ENCODE measurements at places on chromosomes 1 and 21.

DNA sequence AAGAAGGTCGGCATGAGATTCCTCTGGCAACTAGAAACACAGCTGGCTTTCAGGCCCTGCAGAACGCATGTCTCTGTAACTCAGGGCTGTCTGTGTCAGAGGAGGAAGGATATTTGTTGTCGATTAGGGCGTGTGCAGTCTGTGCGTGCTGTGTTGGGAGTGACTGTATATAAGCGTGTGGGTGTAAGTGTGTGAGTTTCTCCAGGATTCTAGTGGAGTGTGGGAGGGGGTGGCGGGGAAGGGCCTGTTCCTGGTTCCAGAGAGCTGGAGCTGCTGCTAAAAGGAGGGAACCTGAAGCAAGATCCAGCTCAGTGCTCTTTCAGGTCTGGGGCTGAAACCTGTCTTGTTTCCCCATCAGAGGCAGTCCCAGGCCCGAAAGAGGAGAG, 74.3 kb downstream of the SLC16A1 start:
- DNase-seq = no peak

DNA sequence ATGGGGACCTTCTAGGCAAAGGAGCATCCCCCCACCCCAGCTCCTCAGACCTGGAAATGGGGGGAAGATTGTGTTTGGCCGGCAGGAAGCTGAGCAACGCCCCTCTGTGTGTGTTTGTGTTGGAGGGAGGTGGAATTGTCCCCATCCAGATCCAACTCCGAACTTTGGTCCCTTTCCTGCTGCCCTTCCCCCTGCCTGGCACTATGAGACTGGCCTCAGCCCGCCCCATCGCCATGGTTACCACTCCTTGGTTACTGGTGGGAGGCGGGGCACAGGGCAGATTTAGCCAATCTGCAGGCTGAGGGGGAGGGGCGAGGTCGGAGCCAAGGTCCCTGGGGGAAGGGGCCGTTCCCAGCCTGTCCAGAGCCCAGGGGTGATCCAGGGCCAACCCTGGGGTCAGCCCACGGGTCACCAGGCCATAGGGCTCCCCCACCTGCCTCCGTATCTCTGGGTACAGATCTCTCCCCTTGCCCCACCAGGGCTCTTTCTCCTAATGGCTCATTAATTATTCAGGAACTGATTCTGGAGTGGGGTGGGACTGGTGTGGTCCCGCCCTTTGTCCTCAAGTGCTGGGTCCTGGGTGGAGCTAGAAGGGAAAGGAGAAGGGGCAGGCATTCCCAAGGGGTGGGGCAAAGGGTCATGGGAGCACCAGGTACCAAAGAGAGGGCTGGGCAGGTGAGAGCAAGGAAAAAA, 15.2 kb downstream of the PTPRF start:
- DNase-seq = no peak

- DNase-seq = no peak
Measured at GRCh38 chr1:171258943-171259342, 10.6 kb downstream of the FMO1 start.

DNA sequence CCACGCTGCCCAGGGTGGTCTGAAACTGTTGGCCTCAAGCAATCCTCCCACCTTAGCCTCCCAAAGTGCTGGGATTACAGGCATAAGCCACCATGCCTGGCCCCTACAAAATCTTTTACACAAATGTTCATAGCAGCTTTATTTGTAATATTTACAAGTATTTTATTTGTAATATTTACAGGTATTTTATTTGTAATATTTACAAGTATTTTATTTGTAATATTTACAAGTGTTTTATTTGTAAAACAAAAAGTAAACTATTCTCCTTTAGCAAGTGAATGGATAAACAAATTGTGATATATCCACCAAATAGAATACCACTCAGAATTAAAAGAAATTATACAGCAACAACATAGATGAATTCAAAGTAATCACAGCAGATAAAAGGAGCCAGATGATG, 11.4 kb upstream of the FNBP1L start:
- no peak for DNase-seq

- no peak for DNase-seq
Measured at GRCh38 chr1:30637183-30637980, 86.0 kb downstream of the MATN1 start.

- DNase-seq = no peak
Measured at GRCh38 chr1:12608311-12608957, 9.6 kb downstream of the DHRS3 start.

GRCh38 chr1:5393603-5394002, 598.6 kb downstream of the NPHP4 start:
- no peak for DNase-seq

- DNase-seq = no peak
Measured at GRCh38 chr1:27809883-27810282, 20.7 kb upstream of the PPP1R8 start.

DNA sequence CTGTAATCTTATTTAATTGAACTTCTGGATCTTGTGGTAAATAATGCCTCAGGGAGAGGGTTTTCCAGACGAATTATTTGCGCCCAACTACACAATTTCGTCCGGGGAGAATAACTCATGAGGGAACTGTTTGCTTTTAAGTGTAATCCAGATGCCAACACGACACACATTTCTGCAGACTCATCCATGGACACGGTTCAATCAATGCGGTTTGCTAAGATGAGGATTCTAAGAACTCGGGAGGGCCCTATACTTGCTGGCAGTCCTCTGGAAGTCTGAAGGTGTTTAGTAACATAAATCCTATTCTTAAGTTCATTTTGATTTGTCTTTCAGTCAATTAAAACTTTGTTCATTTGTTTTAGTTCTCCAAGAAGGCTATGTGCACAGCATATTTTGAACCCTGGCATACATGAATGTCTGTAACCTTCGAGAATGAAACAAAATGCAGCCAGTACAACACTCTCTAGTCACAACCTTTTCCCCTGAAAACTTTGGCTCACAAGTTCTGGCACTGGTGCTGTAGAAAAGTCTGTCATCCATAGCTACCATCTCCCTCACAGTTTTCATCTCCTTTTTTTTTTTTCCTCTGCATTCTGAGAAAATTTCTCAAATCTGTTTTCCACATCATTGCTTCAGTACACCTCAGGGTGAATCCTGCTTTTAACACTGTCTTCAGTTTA, 38.8 kb downstream of the DIPK1A start:
- no peak for DNase-seq

DNA sequence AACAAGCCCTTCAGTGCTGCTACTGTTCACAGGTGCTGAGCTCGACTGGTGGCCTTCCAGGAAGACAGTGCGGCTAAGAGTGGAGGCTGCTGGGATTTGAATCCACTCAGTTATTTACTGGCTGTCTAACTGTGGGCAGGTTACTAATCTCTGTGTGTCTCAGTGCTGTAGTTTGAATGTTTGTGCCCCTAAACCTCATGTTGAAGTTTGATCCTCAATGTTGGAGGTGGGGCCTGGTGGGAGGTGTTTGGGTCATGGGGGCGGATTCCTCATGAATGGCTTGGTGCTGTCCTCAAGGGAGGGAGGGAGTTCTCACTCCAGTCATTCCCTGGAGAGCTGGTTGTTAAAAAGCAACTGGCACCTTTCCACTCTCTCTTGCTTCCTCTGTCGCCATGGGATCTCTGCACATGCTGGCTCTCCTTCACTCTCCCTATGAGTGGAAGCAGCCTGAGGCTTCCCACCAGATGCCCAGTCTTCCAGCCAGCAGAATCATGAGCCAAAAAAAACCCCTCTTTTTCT, 334.8 kb downstream of the RPS6KC1 start:
- DNase-seq = no peak

DNA sequence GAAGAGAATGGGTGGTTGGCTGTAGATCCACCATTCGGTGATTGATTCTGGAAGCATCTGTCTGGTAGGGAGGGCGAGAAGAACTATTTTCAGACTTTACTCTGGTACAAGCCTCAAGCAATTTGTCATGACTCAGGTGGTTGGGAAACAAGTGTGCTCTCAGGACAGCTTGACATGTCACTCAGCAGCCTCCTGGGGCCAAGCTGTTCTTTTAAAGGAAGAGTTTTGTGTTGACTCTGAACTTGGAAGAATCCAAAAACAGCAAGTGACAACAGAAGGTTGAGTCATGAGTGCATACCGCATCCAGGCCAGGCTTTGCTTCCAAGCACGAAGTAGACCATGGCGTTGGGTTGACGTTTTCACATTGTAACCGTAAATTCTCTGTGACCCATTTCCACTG, 65.9 kb downstream of the CLIC6 start:
- no peak for DNase-seq

Data from CD4-positive, alpha-beta T cell treated with Interleukin-1 beta for 1 hour (primary cell).